ENCODE measurements at places on chromosomes 5 and 9.

- peak; percentile 21 for DNase-seq
Observed at GRCh38 chr5:133610489-133611356, 1.6 kb downstream of the FSTL4 start.

DNA sequence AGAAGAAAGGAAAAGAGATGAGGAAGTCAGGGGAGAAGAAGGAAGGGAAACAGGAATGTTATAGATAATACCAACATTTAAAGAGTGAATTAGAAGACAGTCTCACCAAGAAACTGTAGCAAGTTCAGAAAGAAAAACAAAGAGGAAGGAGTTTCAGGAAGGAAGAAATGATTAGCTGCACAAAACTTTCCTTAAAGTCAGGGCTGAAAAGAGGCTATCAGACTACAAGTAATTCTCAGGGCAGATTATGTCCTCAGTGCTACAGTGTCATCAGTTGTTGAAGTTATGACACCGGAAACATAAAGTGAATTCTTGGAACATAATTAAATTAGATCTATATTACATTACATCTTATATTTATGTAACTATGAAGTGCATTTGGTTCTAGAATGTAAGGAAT is 226.9 kb downstream of the ARRDC3 start:
- DNase-seq, result no peak

DNA sequence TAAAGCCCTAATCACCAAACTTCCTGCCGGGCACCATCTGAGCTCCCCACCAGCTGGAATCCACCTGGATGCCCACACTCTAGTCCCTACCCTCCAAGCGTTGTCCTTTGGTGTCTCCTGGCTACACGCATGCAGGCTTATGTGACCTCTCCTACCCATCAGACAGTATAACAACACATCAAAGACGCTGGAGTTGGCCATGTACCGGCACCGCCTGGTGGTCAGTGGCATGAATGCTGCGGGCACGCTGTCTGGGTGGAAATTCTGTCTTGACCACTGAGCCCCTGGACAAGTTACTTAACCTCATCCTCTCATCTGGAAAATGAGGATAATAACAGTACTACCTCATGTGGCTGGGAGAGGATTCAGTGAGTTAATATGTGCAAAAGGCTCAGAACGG is 23.4 kb upstream of the CORO2A start:
- no peak for DNase-seq

DNA sequence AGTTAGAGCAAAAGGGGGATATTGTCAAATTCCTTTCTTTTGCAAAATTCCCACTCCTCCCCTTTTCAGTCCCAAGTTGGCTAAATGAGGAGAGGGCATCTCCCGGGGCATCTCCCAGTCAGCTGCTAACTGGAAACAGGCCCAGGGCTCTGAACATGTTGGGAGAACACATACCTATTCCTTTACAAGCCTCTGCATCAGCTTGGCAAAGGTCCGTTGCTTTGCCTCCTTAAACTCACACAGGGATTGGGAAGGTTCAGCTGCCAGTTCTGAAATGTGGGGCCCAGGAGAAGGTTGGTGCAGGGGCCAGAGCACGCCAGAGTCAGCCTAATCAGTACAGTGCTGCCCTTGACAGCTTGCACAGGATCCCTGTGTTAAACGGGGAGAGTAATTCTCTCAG is 11.0 kb upstream of the DMRT3 start:
- no peak for DNase-seq

DNA sequence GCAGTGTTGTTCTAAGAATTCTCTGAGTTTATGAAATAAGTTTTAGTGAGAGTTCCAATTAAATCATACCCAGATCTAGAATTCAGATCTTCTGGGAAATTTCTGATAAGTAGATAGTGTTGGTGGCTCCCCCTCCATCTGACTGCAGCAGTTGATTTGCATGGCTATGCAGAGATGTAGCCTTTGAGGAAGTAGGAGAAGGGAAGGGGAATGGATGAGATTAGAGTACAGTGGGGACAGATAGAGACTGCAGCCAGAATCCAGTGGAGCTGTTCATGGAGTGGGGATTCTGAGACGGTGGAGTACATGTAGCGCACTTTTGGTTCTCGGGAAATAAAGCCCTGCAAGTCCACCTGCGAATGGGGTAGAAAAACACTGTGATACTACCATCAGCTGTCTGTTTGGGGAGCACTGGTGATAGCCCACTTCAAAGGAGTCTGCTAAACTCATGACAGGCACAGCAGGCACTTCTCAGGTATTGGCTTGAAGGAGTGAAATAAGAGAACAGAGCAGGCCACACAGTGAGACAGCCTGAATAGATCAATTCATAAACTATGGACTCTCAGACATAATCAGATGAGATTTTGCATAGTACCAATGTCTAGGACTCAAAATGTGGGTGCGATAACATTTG is 96.8 kb downstream of the ALDH1A1 start:
- DNase-seq, result no peak

DNA sequence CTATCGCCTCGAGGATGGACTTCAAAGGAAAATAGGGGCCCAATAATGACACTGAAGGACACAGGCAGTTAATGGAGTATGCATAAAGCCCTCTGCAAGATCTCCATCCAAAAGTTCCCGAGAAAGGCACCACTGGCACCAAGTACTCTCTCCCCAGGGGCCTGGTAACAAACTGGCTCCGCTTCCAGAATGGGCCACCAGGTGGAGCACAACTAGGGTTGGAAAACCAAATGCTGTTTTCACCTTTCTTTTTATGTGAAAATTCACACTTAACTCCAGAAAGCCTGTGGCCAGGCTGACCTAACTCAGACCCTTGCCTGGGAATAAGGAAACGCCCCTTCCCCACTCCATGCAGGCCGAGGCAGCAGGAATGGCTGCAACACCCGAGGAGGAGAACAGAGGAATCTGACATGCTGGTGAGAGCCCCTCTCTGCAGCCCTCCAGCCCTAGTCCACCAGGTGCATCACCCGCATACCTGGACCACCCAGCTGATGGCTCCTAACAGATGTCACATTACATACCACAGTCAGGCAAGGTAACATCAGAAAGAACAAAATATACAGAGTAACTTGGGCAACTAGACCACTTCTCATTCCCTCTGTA is 42.8 kb downstream of the CAMSAP1 start:
- DNase-seq, result peak; percentile 80

DNA sequence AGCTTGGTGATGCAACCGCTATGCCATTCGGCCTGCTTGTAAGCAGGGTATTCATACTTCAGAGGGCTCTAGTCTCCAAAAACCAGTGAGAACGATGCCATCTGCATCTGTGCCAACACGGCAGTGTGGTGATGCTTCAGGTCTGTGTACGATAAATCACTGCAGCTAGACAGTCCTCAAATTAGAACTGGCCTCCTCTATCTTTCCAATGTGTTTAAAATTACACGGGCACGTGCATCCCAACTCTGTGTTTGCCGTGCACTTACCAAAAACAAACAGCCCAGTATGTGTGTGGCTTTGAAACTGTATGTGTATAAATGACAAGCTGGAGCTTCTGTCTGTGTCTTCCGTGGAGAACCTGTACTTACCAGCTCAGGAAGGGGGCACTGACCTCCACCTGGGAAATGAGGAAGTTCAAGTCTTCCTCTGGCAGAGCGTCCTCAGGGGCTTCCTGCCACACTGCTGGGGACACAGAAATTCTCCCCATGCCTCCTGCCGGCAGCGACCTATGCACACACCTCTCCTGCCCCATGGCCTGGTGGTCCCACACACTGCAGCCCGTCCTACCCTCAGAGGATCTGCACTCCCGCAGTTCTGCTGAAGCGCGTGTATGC is 12.3 kb downstream of the MED10 start:
- no peak for DNase-seq

- DNase-seq, result no peak
Observed at GRCh38 chr5:81837667-81838306, 86.9 kb upstream of the SSBP2 start.

DNA sequence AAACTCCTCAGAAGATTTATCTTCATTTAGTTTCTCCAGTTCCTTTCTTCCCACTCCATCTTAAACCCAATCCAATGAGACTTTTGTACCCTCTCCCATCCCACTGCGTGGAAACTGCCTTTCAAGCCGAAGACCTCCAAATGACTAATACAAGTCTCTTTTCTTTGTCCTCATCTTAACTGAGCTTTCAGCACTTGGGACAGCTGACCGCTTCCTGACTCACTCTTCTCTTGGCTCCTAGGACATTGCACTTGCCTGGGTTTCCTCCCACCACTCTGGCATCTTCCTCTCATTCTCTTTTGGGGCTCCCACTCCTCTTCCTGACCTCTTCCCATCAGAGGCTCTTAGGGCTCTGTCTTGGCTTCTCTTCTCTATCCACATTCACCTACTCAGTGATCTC is 243.7 kb downstream of the HSPA4 start:
- no peak for DNase-seq

GRCh38 chr9:128819716-128820664 is 1.7 kb downstream of the ENDOG start:
- DNase-seq, result no peak

DNA sequence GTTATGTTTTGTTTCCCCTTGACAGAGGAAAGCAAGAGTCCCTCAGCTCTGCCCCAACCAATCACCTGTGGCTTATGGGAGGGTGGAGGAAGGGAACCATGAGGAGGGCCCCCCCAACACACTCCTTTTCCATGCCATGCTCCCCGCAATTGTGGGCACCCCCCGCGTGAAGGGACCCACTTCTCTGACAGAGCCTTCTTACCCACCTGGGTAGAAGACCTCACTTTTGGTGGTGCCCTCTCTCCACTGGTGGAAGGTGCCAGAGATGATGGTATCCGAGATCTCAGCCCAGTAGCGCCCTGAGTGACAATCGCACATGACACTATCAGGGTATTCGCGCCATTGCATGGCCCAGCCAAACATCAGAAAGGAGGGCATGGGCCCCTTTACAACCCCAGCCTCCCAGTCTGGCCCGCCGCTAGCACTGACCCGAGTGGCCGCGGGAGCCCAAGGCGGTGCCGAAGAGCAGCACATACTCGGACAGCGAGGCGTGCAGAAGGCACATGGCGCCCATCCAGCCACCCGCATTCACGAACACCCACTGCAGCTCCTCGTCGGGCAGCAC is 714 bp downstream of the SIGMAR1 start:
- DNase-seq, result no peak

- no peak for DNase-seq
Observed at GRCh38 chr5:140224658-140225057, 49.7 kb downstream of the CYSTM1 start.

GRCh38 chr9:98804083-98804482 is 3.4 kb upstream of the GALNT12 start:
- DNase-seq, result no peak

GRCh38 chr5:130166839-130167490 is 262.7 kb downstream of the CHSY3 start:
- no peak for DNase-seq

- no peak for DNase-seq
Observed at GRCh38 chr5:173718469-173718868, 102.0 kb upstream of the BOD1 start.

GRCh38 chr5:118604106-118604505 is 384.2 kb downstream of the DTWD2 start:
- DNase-seq, result no peak

DNA sequence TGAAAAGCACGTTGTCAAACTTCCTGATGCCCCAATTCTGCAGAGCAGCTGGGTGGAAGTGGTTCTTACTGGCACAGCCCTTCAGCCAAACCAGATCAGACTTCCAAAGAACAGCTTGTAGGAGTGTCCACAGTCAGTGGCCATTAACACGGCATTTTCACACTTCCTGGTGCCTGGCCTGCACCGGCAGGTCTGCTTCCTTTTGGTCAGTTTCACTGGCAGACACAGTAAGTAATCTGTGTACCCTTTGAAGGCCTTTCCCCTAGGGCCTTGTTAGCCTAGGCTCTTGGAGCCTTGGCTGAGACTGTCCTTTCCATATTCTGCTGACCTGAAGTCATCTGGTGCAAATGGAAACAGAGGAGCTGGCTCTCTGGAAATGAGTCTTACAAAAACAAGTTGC is 297.5 kb upstream of the TNC start:
- DNase-seq, result no peak

DNA sequence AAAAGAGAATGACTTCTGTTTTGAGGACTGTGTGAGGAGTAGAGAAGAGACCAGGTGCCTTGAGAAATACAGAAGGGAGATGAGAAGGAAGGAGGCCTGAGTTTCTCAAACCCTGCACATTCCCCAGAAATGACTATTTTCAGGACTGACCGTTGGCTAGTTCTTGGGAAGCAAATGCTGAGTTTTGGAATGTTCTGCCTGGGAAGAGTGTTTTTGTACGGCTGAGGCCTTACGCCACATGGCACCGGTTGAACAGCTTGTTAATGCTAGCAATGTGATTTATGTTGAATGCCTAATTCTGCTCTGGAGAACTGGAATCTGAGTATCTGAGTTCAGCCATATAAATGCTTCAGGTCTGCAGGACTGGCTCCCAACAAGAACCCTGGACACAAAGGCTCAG is 152.7 kb upstream of the ADAMTS16 start:
- DNase-seq, result no peak

DNA sequence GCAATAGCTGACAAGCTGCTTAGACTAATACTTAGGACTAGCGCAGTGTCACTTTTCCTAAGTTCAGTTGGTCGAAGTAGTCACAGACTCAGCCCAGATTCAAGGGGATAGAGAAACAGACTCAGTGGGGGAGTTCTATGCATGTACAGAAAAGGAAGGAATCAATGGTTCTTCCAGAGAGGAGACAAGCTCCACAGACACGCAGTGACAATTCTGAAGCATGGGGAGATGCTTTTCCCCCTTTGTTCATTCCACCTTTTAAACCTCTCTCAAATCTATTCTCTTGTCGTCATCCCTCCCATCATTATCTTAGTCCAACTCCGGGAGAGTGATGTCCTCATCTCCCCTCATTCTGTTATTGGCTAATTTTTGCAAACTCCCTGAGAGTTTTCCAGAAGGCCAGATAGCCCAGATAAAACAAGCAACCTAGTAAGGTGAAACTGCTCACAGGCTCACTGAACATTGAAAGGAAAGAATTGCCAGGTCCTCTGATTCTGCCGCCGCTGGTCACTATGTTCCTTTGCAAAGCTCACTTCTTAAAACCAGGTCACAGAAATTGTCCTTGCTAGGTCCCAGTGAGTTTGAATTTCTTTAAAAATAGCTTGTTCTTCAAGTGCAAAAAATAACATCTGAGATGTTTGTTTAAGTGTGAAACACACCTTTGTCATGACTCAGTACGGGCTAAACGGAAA is 13.4 kb upstream of the STRBP start:
- no peak for DNase-seq

DNA sequence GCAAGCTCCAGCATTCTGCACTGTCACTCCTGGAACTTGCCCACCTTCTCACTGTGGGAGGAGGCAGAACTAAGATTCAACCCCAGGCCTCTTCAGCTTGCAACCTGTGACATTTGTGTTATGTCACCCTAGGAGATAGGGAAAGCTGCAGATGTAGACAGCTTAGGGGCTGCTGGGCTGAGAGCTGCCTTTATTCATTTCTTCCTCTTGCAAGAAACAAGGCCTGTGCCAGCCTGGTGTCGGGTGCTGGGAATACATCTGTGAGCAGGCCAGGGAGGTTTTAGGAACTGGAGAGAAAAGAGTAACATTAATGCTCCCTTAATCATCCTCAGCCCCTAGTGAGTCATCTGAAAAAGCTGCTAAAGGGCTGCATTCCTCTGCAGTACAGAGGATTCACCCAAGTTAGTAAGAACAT is 101.8 kb downstream of the FGF18 start:
- no peak for DNase-seq
